Lower lobe of right lung (tissue), 2 donors: ENCODE measurements at places on chromosomes 6 and 20. TPM values are rescaled to one million over a fixed set of nuclear protein-coding genes. Genes with fewer than 3 reads are reported as not detected.

TAP1 gene
- total RNA-seq = 63.9 TPM

LRRC73 gene
- 1.6 TPM for total RNA-seq

SAMD10 gene
- 3.6 TPM for total RNA-seq

C4A gene
- 175 TPM for total RNA-seq

GPR6 gene
- total RNA-seq = not detected

MCCD1 gene
- not detected for total RNA-seq

FKBP1C gene
- total RNA-seq = 1.1 TPM

SDHAF4 gene
- 10.8 TPM for total RNA-seq

HLA-DMA gene
- 283 TPM for total RNA-seq

PRDM13 gene
- total RNA-seq = not detected

BTN1A1 gene
- total RNA-seq = not detected

BPIFB2 gene
- 0.21 TPM for total RNA-seq
